ENCODE measurements at places on chromosomes 6 and 20.

GRCh38 chr6:118935331-118935668 lies 341 bp upstream of the MCM9 start:
- DNase-seq, result no peak

- no peak for DNase-seq
These were observed 114.6 kb downstream of the RCAN2 start for GRCh38 chr6:46376562-46377061.

DNA sequence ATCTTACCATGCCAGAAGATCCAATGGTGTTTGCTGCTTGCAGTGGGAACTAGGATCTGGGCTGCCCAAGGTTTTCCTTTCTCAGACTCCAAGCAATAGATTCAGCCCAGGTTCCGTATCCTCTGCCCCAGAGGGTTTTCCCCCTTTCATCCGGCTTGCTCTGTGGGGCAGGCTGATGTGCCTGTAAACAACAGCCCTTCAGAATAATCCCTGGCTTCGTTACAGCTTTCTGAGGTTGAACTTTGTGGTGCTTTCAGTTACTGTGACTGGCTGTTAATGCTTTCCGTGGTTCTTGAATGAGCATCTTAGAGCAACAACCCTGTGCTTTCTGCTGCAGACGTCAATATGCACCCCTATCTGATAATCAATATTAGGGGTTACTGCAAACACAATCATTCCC lies 400.4 kb downstream of the BTBD3 start:
- no peak for DNase-seq

DNA sequence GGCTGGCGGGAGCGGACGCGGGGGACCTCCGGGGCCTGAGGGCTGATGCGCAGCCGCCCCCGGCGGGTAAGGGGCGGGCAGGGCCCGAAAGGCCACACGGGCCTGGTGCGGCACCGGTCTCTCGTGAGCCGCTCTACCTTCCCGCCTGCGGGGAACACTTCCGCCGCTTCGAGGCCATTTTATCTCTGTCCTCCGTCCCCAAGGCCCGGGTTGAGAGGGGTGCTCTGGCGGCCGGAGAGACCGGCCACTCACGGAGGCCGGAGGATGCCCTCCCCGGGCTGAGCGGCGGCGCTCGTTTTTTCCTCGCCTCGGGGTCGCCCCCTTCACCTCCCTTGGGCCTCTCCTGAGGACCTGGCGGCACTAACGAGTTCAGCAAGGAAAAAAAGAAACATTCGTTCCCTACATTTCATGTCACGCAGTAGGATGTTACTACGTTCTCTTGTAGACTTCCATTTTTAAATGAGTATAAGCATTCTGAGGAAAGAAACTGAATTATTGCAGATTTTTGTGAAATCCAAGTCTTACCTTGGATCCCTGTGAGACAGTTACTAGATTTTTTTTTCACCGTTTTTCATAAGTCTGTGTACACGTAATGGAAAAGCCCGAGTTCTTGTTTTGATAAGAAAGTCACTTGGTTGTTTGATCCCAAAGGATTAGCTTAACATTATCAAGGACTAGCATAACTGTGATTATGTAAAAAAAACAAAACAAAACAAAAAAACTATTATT lies 575 bp downstream of the WTAP start:
- DNase-seq, result no peak

- no peak for DNase-seq
These were observed 62.4 kb downstream of the NCOA7 start for GRCh38 chr6:125853168-125853567.

- peak; percentile 73 for DNase-seq
These were observed 11.0 kb downstream of the UQCC2 start for GRCh38 chr6:33700391-33701050.

GRCh38 chr6:126422912-126423311 lies 83.0 kb downstream of the CENPW start:
- no peak for DNase-seq

GRCh38 chr6:153621491-153621890 lies 417.5 kb upstream of the OPRM1 start:
- no peak for DNase-seq

DNA sequence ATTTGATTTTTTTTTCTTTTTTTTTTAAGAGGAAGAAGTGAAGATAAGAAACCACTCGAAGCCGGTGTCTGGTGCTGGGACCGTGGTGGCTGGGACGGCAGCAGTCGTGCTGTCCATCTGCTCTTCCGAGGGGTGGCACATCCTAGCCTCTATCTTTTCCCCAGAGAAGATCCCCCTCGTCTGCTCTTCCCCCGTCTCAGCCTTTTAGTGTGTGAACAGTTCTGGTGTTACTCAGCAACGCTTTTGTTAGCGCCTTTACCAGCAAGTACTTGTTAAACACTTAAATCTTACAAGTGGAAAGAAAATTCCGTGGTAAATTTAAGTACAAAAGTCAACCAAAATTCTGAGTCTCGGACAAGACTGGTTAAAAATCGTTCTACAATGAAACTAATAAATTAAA lies 90.1 kb downstream of the RSPH3 start:
- DNase-seq, result no peak

- DNase-seq, result no peak
These were observed 11.2 kb upstream of the CLDN20 start for GRCh38 chr6:155252581-155252980.

DNA sequence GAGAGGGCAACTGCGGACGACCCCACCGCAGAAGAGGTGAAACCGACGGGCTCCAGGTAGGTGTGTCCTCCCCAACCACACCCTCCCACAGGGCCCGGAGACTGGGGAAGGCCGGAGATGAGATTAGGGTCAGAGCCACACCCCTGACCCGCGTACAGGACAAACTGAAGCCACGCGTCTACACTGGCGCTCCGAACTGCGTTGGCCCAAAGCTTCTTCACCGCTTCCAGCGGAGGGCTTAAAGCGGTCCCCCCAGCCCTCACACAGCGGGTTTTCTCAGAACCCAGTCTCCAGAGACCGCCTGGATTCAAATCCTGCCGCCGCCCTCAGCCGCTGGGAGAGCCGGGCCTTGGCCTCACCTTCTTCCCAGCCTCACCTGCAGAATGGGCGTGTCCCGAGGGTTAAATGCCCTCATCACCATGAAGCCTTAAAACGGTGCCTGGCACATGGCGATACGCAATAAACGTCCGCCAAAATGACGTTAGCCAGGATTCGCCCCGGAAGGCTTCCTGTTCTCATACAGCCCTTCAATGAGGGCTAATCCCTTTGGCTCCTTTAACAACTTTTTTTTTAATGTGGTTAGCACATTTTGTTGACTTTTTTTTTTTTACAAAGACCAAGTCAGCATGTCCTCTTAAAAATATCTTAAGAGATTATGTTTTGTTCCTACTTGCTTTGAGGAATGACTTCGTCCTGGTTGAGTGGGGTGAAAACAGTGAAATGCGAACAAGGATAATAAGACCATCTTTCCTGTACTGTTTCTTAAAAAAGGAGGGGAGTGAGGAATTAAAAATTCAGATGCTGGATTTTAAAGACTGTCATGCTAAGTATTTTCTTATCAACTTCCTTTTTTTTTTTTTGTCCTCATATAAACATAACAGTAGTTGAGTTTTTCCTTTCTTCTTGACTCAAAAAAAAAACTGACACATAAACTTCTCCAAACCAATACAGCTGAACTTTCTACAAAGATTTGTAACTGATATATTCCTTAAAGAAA lies 15.1 kb upstream of the ZNF217 start:
- DNase-seq, result no peak

DNA sequence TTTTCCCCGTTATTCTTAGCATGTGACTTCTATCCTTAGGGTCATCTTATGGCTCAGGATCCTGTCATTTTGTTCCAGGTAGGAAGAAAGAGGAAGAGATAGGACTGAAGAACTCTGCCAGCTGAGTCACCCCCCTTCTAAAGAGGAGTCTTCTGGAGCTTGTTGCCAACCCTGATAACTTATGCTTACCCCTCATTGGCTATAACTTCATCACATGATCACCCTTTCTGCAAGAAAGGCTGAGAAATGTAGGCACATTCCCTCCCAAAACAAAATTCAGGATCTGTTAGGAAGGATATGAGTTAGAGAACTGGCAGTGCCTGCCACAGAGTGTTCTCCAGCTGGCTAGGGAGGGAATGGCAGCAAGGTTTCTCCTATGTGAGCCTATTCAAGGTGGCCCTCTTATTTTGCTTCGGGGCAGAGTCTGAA lies 35.6 kb downstream of the ARFGEF2 start:
- DNase-seq, result no peak

GRCh38 chr20:13342469-13343242 lies 121.6 kb downstream of the ISM1 start:
- no peak for DNase-seq

- DNase-seq, result no peak
These were observed 7.6 kb upstream of the BMP5 start for GRCh38 chr6:55882718-55883569.

DNA sequence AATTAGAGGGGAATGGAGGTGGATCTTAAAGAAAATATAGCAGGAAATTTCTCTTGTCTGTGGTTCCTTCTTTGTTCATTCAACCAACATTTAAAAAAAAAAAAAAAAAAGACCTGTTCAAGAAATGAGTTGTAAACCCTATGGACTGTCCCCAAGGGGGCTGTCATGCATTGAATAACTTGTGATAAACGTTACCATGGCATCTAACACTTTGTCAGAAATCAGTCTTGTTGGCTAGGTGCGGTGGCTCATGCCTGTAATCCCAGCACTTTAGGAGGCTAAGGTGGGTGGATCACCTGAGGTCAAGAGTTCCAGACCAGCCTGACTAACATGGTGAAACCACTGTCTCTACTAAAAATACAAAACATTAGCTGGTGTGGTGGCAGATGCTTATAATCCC lies 381.7 kb downstream of the BCKDHB start:
- no peak for DNase-seq

DNA sequence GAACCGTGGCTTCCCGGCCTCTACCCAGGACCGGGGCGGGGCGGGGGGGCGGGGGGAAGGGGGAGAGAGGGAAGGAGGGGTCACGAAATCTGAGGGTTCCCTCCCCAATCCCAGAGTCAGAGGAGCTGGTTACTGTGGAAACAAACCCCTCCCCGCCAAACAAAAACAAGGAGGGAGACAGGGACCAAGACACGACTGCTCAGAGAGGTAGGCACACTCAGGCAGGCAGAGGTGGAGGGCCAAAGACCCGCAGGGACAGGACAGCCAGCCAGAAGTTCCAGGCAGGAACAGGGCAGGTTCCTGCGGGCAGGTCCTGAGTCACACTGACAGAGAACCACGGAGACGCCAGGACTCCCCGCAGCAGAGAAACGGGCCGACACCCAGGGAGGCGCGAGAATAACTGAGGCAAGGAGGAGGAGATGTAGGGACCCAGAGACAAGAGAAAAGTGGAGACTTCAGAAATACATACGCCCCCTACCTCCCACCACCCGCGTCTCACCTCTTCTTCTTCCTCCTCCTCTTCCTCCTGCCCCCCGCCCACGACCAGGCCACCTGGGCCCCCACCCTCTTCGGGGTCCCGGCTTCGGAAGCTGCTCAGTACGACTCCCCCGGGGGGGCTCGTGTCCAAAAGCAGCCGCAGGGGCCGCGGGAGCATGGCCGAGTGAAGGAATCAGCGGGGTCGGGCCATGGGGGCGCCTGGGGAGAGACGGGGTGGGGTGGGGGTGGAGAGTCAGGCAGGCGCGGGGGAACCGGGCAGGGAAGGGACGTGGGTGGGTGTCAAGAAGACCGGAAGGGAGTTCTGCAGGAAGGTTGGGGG lies 578 bp downstream of the RGL2 start:
- DNase-seq, result peak; percentile 68

DNA sequence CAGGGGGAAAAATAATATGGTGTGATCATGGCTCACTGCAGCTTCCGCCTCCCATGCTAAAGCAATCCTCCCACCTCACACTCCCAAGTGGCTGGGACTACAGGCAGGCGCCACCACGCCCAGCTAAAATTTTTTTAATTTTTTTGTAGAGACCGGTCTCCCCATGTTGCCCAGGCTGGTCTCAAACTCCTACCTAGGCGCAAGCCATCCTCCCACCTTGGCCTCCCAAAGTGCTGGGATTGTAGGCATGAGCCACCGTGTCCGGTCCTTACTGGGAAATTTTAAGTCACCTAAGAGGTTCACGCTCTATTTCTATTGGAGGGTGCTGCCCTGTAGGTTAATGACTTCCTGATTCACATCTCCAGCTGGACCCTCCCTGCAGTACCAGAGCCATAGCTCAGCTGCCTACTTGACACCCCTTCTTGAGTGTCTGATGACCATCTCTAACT lies 626 bp upstream of the CDK5RAP1 start:
- no peak for DNase-seq

DNA sequence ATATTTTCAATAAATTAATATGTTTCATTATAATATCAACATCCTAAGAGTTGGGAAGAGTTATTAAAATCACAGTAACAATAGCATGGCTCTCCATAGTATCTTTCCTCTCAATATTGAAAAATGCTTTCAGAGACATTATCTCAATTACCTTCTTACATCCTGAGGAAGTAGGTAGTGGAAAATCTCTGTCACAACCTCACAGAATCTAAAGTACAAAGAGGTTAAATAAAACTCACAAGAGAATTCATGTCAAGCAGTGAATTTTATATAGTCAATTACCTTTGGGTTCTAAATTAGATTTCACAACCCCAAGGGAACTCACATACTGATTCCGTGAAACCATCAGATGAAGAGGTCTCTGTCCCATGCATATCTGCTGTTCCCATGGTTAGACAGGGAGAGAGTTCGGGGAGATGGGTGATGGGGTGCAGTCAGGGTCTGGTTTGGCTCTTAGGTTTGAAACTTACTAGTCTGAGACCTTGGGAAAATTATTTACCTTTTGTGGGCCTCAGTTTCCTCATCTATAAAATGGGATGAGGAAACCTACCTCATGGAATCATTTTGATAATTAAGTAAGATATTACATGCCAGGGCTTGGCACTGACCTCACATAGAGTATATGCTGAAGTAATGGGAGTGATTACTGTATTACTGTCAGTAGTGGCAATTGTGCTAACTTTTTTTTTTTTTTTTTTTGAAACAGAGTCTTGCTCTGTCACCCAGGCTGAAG lies 74.0 kb upstream of the SNX9 start:
- no peak for DNase-seq

GRCh38 chr20:62961310-62961783 lies 8.8 kb downstream of the SLC17A9 start:
- DNase-seq, result no peak

DNA sequence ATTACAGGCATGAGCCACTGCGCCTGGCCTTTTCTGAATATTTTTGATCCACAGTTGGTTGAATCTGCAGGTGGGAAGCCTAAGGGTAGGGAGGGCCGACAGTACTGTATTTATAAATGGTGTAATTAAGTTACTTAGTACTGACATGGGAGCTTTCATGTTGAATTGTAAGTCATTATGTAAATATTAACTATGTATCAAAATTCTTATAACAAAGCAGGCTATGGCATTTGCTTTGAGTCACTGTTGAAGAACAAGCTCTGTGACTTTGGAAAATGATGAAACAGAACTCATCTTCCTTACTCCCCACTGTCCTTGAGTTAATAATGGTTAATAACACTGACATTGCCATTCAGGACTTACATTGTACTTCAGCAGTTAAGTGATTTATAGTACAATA lies 63.0 kb upstream of the TXNDC5 start:
- DNase-seq, result no peak
